Prostate gland (tissue), 2 donors: ENCODE measurements at places on chromosomes 11 and 22. TPM values are rescaled to one million over a fixed set of nuclear protein-coding genes. Genes with fewer than 3 reads are reported as not detected.
A peak's percentile ranks its signal among the peaks of the same experiment; 100 is the strongest.

The OR8G1 gene
- total RNA-seq, result not detected

GRCh38 chr11:46322759-46323158 is 24.5 kb upstream of the DGKZ start:
- H3K36me3 ChIP-seq, result no peaks in the 10 kb centered on the region
- H3K4me1 ChIP-seq, result no peaks in the 10 kb centered on the region
- no peak for DNase-seq
- no peak overlapping the region for H3K27ac ChIP-seq
- no peaks in the 10 kb centered on the region for H3K27me3 ChIP-seq

DNA sequence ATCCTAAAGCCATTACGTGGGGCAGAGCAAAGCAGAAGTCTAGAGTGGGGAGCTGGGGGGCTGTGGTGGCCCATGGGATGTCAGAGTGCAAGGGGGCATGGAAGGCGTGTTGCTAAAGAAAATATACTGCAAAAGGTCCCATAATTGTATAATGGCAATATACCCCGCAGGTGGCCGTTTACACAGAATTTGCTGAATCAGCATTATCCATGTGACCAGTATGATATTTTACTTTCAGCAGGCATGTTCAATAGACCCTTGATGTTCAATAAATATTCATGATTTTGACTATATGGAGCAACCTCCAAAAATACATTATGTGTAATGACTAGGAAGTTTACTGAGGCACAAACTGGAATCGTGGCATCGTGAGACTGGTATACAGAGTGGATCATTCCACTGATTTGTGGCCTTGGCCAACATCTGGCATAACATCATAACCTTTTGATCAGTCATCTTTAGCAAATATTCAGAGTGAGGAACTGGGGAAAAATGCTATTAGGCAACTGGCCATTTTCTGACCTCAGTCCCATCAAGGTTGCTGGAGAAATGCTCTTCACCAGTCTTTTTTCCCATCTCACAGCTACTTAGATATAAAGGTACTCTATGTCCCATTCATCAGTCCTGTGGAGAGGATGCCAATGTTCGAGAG is 29.3 kb upstream of the PPP2R1B start:
- no peak for DNase-seq
- H3K27ac ChIP-seq, result no peak overlapping the region
- no peaks in the 10 kb centered on the region for H3K4me1 ChIP-seq
- no peaks in the 10 kb centered on the region for H3K36me3 ChIP-seq

DNA sequence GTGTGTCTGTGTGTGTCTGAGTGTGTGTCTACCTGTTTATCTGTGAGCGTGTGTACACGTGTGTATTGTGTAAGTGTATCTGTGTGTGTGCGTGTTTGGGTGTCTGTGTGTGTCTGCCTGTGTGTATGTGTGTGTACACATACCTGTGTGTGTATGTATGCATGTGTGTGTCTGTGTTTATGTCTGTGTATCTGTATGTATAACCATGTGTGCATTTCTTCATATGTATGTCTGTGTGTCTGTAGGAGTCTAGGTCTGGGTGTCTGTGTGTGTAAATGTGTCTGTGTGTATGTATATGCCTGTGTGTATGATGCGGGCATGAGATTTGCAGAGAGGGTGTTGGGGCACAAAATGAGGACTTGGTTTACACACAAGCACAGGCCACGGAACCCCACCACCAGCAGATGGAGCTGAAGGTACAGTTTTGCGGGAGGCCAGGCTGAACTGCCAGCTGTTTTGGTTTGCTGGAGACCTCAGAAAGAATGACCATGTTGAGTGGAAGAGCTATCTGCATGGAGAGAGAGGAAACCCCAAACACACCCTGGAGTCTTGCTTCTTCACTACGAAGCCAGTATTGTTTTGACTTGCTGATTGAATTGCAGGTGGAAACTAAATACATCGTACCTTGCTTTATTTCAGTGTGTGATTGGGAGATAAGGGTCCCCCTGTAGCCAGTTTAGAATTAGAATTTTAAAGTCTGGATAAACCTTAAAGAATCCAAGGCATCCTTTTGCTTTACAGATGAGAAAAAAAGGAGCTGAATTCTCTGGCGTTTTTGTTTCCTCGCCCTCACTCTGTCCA is 497.2 kb downstream of the NTM start:
- H3K4me3 ChIP-seq, result no peak overlapping the region
- H3K36me3 ChIP-seq, result no peaks in the 10 kb centered on the region
- H3K4me1 ChIP-seq, result no peaks in the 10 kb centered on the region
- H3K27me3 ChIP-seq, result peaks cover 2% of the 10 kb centered on the region
- peak; percentile 35 for DNase-seq
- no peak overlapping the region for H3K27ac ChIP-seq

DNA sequence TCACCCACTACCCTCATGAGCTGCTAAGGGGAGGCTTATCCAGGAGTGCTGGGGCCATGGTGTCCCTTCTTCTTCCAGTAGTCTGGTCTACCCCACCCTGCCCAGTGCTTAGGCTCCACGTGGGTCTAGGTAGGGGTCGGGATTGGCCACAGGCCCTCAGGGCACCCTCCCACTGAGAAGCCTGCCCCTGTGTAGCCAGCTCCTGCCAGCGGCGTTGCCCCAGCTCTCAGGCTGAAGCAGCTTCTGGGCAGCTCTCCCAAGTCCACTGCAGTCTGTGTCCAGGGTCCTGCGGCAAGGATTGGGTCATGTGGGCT is 24.0 kb upstream of the RIC3 start:
- no peaks in the 10 kb centered on the region for H3K27me3 ChIP-seq
- H3K27ac ChIP-seq, result no peak overlapping the region
- H3K4me3 ChIP-seq, result no peak overlapping the region
- no peak for DNase-seq

DNA sequence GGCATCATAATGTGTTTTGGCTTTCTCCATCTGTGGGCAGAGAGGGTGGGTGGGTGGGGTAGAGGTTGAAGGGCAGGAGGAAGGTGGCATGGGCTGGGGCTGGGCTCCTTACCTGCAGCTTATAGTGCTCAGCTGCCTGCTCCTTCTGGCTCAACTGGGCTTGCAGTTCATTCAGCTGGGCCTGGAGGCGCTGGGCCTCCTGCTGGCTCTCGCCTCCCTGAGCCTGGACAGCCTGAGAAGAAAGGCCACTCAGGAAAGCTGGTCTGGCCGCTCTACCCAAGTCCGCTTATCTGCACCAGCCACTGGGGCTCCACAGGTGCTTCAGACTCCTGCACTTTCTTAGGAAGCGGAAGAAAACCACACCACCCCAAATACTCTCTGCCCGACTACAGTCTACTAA is 10.4 kb downstream of the IL18BP start:
- DNase-seq, result no peak
- H3K27ac ChIP-seq, result no peak overlapping the region
- peaks cover 15% of the 10 kb centered on the region for H3K4me1 ChIP-seq
- no peaks in the 10 kb centered on the region for H3K27me3 ChIP-seq
- H3K36me3 ChIP-seq, result peaks cover 70% of the 10 kb centered on the region

DNA sequence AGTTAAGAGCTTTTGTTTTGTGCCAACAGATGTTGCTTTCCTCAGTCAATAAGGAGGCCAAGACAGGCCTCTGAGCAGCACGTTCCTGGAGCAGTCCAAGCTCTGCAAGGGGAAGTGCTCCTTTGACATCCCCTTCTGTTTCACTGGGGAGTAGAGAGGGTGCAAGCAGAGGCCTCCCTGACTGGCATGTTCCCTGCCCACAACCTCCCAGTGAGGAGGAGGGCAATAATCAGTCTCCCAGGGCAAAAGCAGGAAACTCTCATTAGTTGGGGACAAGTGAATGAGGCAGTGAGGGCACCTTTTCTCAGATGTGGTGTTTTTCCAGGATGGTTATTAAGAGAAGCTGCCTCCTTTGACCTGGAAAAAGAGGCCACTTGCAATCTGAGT is 79.5 kb upstream of the ZBED5 start:
- no peaks in the 10 kb centered on the region for H3K4me1 ChIP-seq
- H3K4me3 ChIP-seq, result no peak overlapping the region
- H3K36me3 ChIP-seq, result no peaks in the 10 kb centered on the region
- H3K27ac ChIP-seq, result no peak overlapping the region
- DNase-seq, result no peak

DNA sequence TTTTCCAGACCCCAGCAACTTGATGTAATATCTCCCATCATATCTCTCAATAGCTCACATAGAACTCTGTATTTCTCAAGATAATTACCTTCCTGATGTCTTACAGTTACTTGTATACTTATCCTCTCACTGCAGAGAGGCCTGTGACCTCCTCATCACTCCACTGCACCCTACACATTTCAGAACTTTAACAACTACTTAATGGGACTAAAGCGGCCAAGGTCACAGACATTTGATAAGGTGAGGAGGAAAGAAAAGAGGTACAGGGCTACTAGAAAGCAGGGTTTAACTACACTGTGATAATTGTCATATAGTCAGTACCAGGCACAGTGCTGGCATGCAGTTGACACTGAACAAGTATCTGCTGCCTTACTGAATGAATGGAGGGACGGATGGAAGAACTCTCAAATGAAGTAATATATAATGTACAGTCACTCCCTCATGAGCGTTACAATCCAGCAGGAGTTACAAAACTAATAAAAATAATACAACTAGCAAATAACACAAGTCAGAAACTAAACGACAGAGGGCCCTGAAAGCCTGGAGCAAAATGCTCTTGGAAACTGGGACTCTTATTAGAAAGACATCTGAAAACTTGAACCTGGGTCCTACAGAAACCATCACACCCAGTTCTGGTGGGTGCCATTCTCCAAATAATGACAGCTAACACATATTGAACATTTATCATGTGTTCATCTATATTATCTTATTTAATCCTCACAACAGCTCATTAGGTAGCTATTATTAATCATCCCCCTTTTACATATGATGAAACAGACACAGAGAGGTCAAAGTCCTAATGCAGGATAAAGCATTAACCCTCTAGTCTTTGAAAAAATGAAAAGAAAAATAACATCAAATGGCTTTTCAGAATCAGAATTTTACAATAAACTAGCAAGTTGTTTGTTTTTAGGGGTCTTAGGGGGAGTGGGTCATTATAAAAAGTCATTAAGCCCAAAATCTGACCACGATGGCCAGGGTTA is 14.3 kb downstream of the PI4KA start:
- H3K4me3 ChIP-seq, result no peak overlapping the region
- no peaks in the 10 kb centered on the region for H3K36me3 ChIP-seq
- no peak for DNase-seq
- H3K4me1 ChIP-seq, result no peaks in the 10 kb centered on the region
